ENCODE measurements at places on chromosomes 6 and 20. TPM values are rescaled to one million over a fixed set of nuclear protein-coding genes. Genes with fewer than 3 reads are reported as not detected.

Gene LPA
- 0.09 TPM for total RNA-seq

Gene BCAS1
- 0.36 TPM for total RNA-seq

Gene NTSR1
- 0.10 TPM for total RNA-seq

Gene TINAG
- not detected for total RNA-seq

Gene HLA-DQA1
- not detected for total RNA-seq

Gene RNF39
- 0.05 TPM for total RNA-seq

Gene RAB32
- total RNA-seq = 46.2 TPM

Gene POU5F1
- total RNA-seq = 10.8 TPM

Gene GABRR2
- total RNA-seq = 0.09 TPM

Gene HS3ST5
- not detected for total RNA-seq

Gene TSPO2
- not detected for total RNA-seq

Gene SIRPB2
- not detected for total RNA-seq

Gene MOXD1
- total RNA-seq = 2.7 TPM

Gene FABP7
- total RNA-seq = not detected

Gene PPP1R14C
- total RNA-seq = 2.8 TPM

Gene SYTL3
- total RNA-seq = 1.9 TPM

Gene KCNK16
- total RNA-seq = not detected

Gene BMP5
- not detected for total RNA-seq

Gene HSPA12B
- 0.43 TPM for total RNA-seq

Gene HCRTR2
- total RNA-seq = not detected

Gene MROH8
- total RNA-seq = 1.3 TPM

Gene EBF4
- total RNA-seq = 2.7 TPM
